Fibroblast of skin of right quadriceps (primary cell): ENCODE measurements at places on chromosomes 2 and 18.

DNA sequence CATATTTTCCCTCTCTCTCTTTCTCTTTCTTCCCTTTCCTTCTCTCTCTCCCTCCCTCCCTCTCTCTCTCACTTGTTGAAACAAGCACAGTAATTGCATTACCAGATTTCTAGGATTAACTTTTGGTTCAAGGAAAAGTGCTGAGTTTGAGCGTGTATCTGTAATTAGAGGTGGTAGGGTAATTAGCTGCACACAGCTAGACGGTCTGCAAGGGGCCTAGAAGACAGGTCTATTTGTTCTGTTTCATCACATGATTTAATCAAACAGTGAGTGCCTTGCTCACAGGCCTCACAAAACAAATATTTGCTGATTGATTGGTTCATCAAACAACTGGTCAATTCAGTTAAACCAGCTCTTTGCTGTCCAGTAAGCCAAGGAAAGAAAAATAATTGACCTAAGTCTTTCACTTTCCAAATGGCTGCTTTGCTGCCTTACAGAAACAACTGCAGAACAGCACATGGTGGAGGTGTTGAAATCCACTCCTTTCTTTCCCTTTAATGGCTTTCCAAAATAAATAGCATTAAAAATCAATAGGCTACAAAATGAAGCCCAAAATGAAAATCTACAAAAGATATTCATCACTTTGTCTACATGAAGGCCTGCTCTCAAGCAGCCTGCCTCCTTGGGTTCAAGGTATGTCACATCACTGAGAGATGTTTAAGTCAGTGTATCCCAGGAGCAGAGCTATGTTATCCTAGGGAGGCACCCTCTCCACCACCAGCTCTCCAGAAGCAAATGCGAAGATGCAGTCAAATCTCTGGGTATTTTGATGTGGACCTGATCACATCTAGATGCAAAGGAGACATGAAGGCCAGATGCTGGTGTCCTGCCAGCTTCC is 264.4 kb upstream of the SIX2 start:
- DNase-seq, result no peak

DNA sequence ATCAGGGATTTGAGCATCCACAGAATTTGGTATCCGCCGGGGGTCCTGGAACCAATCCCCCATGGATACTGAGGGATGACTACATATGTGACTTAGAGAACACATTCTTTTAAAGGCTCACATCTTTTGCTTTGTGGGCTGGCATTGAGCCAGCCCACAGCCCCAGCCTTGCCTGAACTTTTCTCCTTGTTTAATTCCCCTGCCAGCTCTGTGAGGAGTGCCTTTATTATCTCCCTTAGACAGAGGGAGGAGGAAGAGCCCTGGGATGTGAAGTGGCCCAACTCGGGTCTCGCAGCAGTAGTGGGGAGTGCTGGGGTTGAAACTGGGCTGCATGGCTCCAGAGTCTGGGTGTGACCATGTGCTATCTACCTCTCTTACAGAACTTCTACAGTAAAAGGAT is 7.6 kb downstream of the TTC39C start:
- peak; percentile 76 for DNase-seq

DNA sequence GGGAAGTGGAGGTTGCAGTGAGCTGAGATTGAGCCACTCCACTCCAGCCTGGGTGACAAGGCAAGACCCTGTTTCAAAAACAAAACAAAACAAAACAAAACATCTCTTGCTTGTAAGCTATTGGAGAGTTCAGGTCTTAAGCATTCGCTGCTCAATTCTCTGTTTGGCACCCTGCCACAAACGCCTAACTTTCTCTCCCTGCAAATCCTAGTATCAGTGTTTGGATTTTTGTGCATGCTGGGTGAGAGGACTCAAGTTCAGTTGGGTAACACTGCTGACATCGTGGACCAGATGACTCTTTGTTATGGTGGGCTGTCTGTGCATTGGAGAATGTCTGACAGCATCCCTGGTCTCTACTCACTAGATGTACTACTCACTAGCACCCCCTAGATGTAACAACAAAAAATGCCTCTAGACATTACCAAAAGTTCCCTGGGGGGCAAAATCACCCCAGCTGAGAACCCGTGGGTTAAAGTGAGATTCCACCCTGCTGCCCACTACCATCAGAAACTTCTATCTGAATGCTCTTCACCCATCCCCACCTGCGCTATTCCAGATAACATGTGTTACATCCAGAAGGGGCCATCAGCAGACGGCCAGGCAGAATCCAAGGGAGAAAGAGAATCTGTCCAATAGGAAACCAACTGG is 50.9 kb downstream of the CACNB4 start:
- DNase-seq, result no peak

GRCh38 chr2:204909791-204910190 is 364.5 kb downstream of the PARD3B start:
- DNase-seq, result peak; percentile 17

- no peak for DNase-seq
Measured at GRCh38 chr2:39308778-39309177, 65.0 kb upstream of the CDKL4 start.

DNA sequence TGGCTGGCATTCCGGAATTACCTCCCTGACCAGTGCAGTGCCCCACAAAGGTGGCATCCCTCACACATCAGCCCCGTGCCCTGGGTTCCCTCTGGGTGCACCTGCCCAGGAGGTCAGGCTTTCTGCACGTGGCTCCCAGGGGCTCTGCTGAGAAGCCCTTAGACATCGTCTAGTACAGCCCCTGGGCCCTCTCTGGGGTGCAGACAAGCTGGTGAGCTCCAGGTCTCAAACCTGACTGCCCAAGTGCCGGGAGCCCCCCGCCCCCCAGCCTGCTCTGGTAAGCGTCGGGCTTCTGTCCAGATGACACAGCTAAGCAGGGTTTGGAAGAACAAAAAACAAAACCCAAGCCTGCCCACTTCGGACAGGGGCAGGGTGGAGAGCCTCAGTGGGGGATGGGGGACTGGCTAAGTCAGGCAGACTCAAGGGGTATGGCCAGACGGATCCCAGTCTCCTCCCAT is 20.2 kb downstream of the TWIST2 start:
- DNase-seq, result no peak

DNA sequence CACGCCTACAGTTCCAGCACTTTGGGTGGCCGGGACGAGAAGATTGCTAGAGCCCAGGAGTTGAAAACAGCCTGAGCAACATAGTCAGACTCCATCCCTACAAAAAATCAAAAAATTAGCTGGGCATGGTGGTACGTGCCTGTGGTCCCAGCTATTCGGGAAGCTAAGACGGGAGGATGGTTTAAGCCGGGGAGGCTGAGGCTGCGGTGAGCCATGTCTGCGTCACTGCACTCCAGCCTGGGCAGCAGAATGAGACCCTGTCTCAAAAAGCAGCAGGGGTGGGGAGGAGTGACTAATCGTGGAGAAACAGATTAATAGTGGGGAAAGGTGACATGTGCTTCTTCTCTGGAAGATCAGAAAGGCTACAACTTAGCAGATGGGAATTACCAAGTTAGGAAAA is 58.1 kb upstream of the GPC1 start:
- DNase-seq, result peak; percentile 33

- DNase-seq, result peak; percentile 67
Measured at GRCh38 chr18:63979409-63979920, 9.6 kb downstream of the SERPINB8 start.

GRCh38 chr2:157876786-157877138 is 632 bp upstream of the ACVR1 start:
- DNase-seq, result no peak

GRCh38 chr2:66438498-66438833 is 3.5 kb downstream of the MEIS1 start:
- no peak for DNase-seq

DNA sequence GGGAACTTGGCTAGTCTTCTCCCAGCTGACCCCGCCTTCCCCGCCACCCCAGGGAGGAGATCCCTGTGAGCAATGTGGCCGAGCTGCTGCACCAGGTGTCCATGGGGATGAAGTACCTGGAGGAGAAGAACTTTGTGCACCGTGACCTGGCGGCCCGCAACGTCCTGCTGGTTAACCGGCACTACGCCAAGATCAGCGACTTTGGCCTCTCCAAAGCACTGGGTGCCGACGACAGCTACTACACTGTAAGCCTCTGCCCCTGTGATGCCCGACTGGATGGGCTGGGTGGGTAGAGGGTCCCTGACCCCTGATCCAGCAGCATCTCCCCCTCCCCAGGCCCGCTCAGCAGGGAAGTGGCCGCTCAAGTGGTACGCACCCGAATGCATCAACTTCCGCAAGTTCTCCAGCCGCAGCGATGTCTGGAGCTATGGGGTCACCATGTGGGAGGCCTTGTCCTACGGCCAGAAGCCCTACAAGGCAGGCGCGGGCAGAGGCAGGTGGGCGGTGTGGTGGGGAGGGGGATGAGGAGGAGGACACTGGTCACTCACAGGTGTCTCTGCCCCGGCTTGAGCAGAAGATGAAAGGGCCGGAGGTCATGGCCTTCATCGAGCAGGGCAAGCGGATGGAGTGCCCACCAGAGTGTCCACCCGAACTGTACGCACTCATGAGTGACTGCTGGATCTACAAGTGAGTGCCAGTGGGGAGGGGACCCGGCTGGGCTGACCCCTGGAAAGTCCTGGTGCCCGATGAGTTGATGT is 24.2 kb downstream of the ZAP70 start:
- no peak for DNase-seq

- no peak for DNase-seq
Measured at GRCh38 chr2:42823744-42824453, 31.5 kb upstream of the HAAO start.

DNA sequence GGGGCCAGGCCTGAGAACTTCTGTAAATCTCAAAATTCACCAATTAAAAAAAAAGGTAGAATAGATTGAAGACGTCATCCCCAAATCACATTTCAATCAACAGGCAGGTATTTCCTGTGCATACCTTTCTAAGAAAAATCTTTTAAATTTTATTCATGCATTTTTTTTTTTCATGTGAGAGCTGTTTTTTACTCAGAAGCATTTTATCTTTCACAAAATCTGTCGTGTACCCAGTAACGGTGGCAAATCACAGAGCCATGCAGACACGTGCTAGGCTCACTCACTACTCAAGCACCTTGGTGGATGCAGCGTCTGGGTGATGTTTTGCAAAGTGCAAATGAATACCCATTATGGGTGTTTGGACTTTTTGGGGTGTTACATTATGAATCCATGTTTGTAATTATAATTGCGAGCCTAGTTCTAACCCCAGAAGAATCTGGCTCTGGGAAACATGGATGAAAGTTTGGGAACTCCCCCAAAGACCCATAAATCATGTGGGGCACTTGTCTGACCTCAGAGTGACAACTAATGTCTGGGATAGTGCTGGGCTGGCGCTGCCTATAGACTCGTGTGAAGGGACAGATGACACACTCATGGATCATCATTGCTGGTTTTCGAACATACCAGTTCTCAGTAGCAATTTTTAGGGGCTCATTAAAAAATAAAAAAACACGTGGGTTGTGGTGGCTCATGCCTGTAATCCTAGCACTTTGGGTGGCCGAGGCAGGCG is 335.2 kb downstream of the LPIN1 start:
- peak; percentile 45 for DNase-seq

GRCh38 chr2:141515931-141516330 is 614.9 kb downstream of the LRP1B start:
- DNase-seq, result no peak

DNA sequence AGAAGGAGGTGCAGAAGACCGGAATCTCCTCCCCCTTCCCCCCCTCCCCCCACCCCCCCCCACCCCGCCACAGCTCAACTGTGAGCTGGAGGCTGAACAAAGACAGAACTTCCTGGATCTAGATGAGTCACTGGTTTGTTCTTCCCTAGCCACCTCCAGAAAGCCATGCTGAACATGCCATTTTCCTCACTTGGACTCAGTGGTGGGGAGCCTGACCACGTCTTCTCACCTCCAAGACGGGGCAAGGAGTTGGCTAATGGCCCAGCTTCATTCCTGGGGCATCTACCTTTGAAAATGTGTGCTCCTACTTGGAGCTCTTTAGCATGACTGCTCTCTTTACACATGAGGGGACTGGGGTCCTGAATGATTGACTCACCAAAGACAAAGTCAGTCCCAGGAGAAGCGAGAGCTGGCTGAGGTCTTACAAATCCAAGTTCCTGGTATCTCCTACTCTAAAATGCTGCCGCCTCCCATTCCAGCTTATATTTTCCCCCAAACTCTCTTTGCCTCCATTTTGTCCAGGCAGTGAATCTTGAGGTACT is 22.6 kb upstream of the FZD5 start:
- DNase-seq, result peak; percentile 74

DNA sequence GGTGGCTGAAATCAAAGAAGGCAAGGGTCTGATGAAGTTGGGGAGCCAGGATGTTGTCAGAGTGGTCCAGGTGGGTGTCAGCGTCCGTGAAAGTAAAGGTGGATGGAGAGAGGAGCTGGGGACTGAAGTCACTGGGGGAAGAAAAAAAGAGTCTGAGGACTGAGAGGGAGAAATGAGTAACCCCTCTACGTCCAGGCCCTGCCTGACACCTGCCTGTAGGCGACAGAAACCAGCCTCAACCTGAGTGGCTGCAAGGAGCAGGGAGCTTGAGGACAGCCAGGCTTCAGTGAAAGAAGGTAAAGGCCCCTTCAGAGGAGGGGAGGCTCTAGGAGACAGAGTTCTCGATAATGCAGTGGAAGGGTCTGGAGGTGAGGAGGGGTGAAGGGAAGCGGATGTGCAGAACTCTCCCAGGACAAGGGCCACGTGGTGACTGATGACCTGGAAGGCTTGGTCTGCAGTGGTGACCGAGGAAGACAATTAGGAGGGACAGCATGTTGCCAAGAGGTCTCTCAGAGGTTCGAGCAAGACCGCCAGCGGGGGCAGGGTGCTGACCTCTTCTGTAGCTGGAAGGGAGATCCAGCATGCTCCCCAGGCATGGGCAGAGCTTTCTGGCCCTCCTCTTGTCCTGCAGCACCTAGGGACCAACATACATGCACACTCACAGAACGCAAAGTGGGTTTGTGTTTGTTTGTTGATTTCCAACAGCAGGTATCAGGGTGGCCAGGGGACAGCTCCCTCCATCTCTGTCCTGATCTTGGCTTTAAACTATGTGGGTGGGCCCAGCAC is 86.6 kb upstream of the TMEM247 start:
- no peak for DNase-seq

DNA sequence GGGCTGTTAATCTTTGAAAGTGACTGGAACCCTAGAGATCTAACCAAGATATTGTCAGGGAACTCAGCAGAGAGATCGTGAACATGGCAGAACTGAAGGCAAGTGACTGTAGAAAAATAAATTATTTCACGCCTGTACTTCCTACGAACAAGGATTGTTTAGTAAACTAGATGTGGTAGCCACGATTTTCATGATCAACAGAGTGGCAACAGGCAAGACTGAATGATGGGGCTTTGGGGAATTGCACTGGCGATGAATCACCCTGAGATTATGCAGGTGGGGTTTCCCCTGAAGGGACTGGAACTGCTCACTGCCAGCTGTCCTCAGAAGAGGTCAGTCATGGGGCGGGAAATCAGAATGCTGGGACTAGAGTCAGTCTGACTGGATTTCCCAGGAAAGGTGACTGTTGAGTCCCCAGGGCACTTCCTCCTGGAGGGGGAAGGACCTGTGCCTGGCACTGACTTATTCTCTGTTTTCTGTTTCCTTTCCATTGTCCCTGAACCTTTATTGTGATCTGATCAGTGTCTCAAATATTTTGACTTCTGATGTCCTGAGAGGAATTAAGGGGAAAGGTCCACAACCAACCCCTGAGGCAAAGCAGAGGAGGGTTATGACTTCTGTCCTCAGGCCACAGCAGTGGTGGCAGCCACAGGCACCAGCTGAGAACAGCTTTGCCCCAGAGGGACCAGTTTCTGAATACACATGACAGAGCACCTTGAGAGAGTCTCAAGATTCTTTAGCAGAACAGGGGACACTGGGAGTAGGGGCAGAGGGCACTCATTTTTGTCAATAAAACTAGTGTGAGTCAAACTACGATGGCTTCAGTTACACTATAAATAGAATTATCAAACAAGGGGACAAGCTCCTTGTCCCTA is 70.0 kb downstream of the NAB1 start:
- DNase-seq, result peak; percentile 79
